ENCODE measurements at places on chromosomes 16 and 17.
A peak's percentile ranks its signal among the peaks of the same experiment; 100 is the strongest.

GRCh38 chr17:78032166-78032565 lies 73.7 kb downstream of the TNRC6C start:
- no peak for DNase-seq

DNA sequence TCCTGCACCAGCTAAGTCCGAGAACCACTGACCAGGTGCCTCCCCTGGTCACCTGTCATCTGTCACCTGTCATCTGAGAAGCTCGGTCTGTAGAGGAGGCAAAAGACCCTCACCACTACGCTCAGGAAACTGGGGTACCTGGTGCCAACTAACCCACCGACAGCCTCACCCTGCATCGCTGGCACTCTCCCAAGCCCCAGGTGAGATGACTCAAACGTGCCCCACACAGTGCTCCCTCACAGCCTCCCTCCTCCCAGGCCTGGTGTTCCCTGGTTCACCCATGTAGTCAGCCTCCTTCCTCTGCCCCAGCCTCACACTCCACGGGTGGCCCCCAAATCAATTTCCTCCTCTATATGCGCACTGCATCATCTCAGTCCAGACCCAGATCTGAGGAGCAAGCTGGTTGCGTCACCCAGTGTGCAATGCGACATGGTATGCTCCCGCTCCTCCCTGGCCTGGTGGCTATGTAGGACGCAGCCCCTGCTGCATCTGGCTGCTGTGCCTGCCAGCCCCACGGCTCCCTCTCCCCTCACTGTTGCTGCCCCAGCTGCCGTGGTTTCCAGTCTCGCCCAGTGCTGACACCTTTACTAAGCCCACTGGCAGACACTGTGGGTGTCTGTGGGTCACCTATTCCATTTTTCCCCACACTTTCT lies 68.3 kb downstream of the GTF3C1 start:
- DNase-seq = no peak

GRCh38 chr16:4414187-4414917 lies 2.0 kb downstream of the CORO7 start:
- DNase-seq = no peak

DNA sequence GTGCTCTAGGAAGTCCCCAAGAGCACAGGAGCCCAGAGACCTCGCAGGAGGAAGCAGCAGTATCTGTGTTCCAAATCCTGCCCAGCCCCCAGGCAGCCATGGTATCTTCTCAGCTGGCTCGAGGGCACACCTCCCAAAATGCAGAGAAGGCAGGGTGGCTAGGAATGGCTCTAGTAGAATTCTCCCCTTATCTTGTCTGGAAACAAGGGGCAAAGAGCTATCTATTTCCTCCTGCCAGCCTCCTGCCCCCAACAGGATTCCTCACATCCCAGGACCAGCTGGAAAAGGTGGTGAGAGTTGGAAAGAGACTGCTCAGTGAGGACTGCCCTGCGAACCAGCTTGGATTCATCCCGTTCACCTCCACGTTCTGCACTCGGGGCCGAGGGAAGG lies 8.6 kb upstream of the TSPOAP1 start:
- DNase-seq = no peak

- no peak for DNase-seq
Observed at GRCh38 chr17:40355804-40356758, 8.5 kb downstream of the GJD3 start.

GRCh38 chr17:80441133-80441578 lies 26.2 kb downstream of the ENDOV start:
- DNase-seq = peak; percentile 25

GRCh38 chr17:73521376-73521775 lies 122.9 kb downstream of the SDK2 start:
- DNase-seq = no peak

- no peak for DNase-seq
Observed at GRCh38 chr16:65222536-65222935, 100.7 kb upstream of the CDH11 start.

DNA sequence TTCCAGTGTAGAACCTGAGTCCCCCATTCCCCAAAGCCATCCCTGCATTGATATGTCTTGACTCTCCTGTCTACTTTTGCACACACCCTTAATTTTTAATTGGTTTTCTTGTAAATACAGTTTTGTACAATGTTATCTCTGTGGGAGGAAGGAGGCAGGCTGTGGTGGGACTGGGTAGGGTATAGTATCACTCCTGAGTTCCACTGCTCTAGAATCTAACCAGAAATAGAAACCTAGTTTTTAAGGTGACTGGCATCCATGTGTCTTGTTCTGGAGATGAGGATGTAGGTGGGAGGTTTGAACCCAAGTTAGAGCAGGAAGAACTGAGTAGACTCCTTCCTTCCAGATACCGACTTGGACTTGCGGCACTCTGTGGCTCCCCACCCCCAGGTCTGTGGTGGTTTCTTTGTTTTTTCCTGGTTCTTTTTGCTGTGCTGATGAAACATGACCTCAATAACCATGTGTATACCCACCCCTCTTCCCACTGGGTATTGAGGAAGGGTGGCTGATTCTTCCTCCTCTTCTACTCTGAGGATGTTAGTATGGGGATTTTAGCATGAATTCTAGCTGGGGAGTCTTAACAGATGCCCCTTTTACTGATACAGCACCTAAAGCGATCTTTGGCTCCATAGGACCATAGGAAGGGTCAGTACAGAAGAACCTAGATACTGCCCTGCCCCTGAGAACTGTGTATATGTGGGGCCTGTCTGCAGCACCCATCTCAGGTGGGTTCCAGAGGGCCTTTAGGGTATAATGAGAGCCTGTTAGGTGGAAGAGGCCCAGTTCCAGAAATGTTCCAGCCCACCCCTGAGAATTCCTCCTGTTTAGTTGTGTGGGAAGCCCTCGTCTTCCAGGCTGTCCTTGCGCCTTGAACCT lies 48.7 kb downstream of the SF3B3 start:
- DNase-seq = no peak

DNA sequence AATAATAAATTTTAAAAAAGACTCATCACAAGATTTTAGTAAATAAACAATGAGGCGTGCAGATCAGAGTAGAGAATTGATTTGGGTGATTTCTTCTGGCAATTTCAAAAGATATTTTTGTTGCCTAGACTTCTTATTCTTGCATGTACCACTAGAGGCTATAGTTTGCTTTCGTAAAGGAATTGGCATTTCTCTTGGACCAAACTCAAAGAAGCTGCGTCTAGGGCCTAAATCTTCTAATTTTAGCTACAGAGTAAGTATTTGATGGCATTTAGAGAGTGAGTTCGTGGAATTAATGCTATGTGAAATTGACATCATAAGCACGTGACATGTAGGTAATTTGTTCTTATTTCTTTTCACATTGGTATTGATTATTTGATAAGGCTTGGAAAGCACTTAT lies 24.4 kb upstream of the ABCC11 start:
- no peak for DNase-seq

GRCh38 chr17:76197911-76198310 lies 42.4 kb downstream of the RNF157 start:
- peak; percentile 44 for DNase-seq

- DNase-seq = no peak
Observed at GRCh38 chr16:3671424-3671823, 16.9 kb downstream of the DNASE1 start.

DNA sequence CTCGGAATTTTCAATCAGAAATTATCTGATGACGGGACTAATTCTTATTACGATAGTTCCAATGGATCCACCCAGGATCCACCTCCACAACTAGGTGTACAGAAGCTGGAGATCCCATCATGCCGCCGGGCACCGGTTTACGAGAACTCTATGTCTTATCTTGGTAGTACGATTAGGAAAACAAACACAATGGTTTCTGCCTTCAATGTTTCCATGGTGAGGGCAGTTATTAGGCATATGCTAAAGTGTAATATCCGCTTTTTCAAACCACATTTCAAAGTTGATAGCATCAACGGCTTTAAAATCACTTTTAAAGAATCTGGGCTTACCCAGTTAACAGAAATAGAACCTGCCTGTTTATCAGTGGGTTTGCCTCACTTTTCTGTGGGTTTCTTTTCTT lies 705.7 kb downstream of the MAF start:
- no peak for DNase-seq

GRCh38 chr16:86836503-86837129 lies 258.3 kb downstream of the FOXL1 start:
- DNase-seq = peak; percentile 59

GRCh38 chr16:14097182-14097959 lies 26.3 kb downstream of the MRTFB start:
- DNase-seq = no peak

GRCh38 chr16:90019543-90020259 lies 445 bp upstream of the DBNDD1 start:
- DNase-seq = peak; percentile 71

DNA sequence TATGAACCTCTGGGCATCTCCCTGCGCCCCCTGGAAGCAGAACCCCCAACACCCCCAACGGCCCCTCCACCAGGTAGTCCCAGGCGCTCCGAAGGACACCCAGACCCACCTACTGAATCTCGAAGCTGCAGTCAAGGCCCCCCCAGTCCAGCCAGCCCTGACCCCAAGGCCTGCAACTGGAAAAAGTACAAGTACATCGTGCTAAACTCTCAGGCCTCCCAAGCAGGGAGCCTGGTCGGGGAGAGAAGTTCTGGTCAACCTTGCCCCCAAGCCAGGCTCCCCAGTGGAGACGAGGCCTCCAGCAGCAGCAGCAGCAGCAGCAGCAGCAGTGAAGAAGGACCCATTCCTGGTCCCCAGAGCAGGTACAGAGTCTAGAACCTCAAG lies 1.5 kb downstream of the BCL6B start:
- DNase-seq = no peak

GRCh38 chr17:20993863-20994778 lies 48.7 kb downstream of the USP22 start:
- no peak for DNase-seq

GRCh38 chr16:12995721-12996372 lies 94.4 kb downstream of the SHISA9 start:
- no peak for DNase-seq

DNA sequence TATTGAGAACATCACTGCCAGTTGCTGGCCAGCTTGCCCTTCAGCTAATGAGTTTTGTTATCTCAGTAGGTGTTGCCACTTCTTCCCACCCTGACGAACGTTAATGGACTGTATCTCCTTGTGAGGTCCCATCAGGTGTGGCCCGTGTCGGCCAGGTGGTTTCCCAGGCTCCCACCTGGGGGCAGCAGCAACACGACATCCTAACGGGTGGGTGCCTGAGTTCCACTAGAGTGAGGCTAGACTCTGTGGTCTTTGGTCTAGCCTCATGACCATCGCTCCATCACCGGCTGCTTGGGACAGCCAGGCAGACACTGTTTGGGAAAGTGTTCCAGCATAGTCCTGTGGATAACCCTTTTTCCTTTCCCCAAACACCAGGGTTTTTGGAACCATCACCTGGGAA lies 45.6 kb upstream of the LCMT1 start:
- DNase-seq = no peak

GRCh38 chr17:49482144-49482817 lies 12.8 kb upstream of the NGFR start:
- DNase-seq = no peak

GRCh38 chr16:2910441-2910969 lies 1.2 kb upstream of the FLYWCH1 start:
- no peak for DNase-seq

DNA sequence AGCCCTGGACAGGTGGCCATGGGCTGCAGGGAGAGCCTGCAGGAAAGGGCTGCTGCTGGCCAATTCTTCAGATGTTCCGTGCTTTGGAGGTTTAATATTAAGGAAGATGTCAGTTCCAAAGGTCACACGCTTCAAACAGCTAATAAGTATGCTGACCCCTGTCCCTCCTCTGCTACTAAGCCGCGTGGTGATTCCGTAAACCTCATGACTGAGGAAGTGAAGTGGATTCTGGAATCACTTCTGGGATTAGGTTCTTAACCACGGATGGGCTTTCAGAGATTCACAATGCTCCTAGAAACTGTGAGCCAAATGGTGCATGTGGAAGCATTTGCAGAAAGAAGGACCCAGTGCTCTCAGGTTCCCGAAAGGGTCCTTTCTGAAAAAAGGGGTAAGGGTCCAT lies 28.5 kb upstream of the ERN1 start:
- no peak for DNase-seq

- DNase-seq = no peak
Observed at GRCh38 chr16:28537076-28537475, 1.7 kb downstream of the NUPR1 start.

GRCh38 chr17:1059131-1059795 lies 62.3 kb downstream of the TIMM22 start:
- no peak for DNase-seq

GRCh38 chr16:81586417-81586816 lies 141.8 kb downstream of the CMIP start:
- DNase-seq = no peak

- DNase-seq = peak; percentile 77
Observed at GRCh38 chr16:69199382-69199781, 12.4 kb downstream of the SNTB2 start.

- no peak for DNase-seq
Observed at GRCh38 chr16:50548909-50549560, 839 bp downstream of the NKD1 start.

- DNase-seq = no peak
Observed at GRCh38 chr16:68644296-68644695, 814 bp upstream of the CDH3 start.

- no peak for DNase-seq
Observed at GRCh38 chr16:12256921-12257320, 280.4 kb downstream of the SNX29 start.

DNA sequence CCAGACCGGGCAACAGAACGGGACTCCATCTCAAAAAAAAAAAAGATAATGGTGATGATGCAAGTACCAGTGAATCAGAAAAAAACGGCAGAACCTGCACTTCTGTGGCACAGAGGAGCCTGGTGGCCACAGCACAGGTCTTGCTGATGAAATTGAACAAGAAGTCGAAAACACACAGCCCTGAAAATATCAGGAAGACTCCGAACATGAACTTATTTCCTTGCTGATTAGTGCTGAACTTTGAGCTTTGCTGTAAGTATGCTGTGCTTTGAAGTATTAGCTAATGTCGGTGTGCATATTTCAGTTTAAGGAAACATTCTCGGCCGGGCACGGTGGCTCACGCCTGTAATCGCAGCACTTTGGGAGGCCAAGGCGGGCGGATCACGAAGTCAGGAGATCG lies 10.9 kb upstream of the MYO15B start:
- DNase-seq = no peak

GRCh38 chr17:16987830-16988601 lies 16.1 kb upstream of the TNFRSF13B start:
- DNase-seq = peak; percentile 97

DNA sequence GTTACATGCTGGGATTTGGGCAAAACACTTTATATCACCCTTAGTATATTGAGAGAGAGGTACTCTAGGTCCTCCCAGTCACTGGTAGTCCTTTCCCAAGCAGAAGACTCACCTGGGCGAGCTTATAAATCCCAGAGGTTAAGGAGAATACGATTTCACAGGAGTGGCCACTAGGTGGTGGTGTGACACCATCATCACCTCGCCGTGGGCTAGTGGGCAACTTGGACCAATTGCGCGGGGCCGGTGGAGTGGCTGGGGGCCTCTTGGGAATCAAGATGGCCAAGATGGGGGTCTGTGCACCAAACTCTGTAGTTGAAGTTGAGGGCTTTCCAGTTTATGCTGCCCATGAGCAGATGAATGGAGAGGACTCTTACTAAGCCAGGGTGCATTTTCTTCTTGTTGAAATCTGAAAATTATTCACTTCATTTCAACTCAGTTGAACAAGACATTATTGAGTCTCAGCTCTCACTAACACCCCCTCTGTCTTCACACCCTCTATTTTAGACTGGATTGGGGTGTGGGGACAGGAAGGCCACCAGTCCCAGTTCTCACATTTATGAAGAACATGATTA lies 38.2 kb upstream of the PIRT start:
- DNase-seq = no peak
